ENCODE measurements at places on chromosomes 3 and 15. TPM values are rescaled to one million over a fixed set of nuclear protein-coding genes. Genes with fewer than 3 reads are reported as not detected.

DNA sequence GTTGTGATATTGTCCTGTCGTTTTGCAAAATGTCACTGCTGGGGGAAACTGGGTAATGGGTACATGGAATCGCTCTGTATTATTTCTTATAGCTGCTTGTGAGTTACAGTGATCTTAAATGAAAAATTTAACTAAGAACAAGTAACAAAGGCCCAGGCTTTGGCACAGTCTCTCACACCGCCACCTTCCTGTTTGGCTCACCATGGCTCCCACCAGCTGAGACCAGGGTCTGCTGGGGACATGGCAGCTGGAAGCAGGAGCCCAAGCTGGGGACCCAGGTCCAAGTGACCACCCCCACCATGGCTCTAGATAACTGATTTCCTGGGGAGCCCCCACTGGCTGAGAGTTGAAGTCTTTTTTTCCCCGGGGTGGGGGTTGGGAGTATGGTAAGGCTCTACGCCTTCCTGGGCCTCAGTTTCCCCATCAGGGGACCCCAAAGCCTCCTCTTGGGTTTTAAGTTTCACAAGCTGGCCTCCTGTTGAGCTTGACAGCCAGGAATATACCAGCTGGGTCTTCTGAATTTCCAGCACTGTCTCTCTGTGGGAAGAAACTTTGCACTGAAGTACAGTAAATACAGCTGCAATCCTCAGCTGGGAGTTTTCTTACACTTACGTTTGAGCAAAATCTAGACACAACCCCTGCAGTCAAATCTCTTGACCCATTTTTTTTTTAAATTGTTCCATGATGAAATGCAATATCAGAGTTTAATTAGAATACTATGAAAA lies 26.1 kb downstream of the ABTB1 start:
- no peak overlapping the region for H3K27ac ChIP-seq
- H3K36me3 ChIP-seq: no peaks in the 10 kb centered on the region
- H3K27me3 ChIP-seq: no peaks in the 10 kb centered on the region
- peaks cover 6% of the 10 kb centered on the region for H3K4me1 ChIP-seq
- DNase-seq: no peak

CMTM7 gene
- total RNA-seq: 11.4 TPM

DNA sequence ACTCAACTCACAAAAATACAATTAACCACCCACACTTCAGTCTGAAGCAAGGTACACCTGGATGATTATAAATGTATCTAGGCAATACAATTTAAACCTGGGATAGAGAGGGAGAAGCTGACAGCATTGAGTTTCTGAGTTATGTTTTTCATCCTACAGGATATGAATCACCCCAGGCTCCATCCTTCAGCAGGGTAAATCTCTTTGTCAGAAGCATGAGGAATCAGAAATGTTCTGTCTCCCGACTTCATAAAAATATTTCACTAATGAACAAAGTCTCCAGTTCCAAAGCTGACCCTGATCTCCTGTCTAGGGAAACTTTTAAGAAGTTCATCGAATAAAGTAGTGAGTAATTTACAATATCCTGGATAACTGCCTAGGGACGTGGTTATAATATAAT lies 25.5 kb upstream of the FRMD4B start:
- H3K4me3 ChIP-seq: no peak overlapping the region
- H3K27me3 ChIP-seq: no peaks in the 10 kb centered on the region
- no peaks in the 10 kb centered on the region for H3K4me1 ChIP-seq
- no peaks in the 10 kb centered on the region for H3K36me3 ChIP-seq

- DNase-seq: peak; percentile 20
- H3K27me3 ChIP-seq: no peaks in the 10 kb centered on the region
- peaks cover 25% of the 10 kb centered on the region for H3K4me1 ChIP-seq
- no peak overlapping the region for H3K4me3 ChIP-seq
- H3K36me3 ChIP-seq: no peaks in the 10 kb centered on the region
These were observed 374.9 kb upstream of the TGFBR2 start for GRCh38 chr3:30231277-30232141.

SLC27A2 gene
- total RNA-seq: 2.1 TPM

ATP10A gene
- 0.59 TPM for total RNA-seq

- DNase-seq: no peak
- H3K27ac ChIP-seq: no peak overlapping the region
- no peaks in the 10 kb centered on the region for H3K36me3 ChIP-seq
These were observed 242.1 kb upstream of the TLE3 start for GRCh38 chr15:70339571-70340493.

MNS1 gene
- 6.2 TPM for total RNA-seq

GASK1A gene
- 10.3 TPM for total RNA-seq

PRTG gene
- total RNA-seq: 508 TPM

GRCh38 chr15:47685141-47685870 lies 32.0 kb upstream of the SEMA6D start:
- H3K4me1 ChIP-seq: no peaks in the 10 kb centered on the region
- no peak overlapping the region for H3K4me3 ChIP-seq
- no peaks in the 10 kb centered on the region for H3K36me3 ChIP-seq
- H3K27me3 ChIP-seq: no peaks in the 10 kb centered on the region

DNA sequence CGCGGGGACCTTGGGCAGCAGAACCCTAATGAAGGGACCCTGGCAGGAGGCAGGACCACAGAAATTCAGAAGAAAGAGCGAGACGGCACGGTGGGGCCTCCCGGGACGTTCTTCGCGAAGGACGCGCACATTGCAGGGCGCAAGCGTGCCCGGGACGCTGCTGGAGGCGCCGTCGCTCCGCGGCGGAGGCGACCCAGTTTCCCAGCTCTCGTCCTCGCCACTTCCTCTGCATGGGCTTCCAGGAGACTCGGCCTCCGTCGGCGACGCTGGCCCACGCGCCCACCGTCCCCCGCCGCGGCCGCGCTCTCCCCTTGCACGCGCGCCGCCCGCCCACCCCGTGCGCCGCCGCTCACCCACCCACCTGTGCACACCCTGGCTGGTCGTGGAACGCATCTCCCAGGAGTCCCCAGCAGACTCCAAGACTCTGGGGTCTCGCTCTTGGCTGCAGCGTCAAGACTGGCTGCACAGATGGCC lies 31.8 kb upstream of the SMAD3 start:
- no peak overlapping the region for H3K27ac ChIP-seq
- peak overlapping the region; percentile 35 for H3K4me3 ChIP-seq
- H3K36me3 ChIP-seq: no peaks in the 10 kb centered on the region
- H3K4me1 ChIP-seq: peaks cover 57% of the 10 kb centered on the region

DNA sequence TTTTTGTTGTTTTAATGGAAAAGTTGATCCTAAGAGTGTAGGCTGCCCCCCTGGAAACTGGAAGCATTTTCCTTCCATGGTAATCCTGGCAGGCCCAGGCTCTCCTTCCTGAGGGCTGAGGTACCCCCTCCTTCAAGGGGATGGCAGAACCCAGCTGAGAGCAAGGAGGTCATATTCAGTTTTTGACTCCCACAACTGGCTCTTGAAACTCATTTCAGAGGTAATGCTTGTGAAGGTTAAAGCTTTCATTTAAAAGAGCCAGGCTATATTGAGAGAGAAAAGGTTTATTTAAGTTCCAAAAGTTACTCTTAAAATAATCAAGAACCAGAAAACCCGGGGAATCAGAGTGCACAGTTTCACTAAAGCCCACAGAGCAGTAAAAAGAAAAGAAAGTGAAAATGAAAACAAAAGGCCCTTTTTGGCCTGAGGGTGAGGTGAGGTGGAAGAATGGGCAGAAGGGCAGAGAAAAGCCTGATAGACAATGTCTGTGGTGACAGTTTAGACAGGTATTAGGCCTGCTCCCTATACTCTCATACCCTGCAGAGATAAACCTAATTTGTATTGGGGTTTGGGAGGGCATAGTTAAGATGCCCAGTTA lies 47.0 kb upstream of the RBP1 start:
- H3K27me3 ChIP-seq: peaks cover 4% of the 10 kb centered on the region
- H3K4me3 ChIP-seq: no peak overlapping the region

RNU5B-1 gene
- not detected for total RNA-seq

ATP13A5 gene
- total RNA-seq: not detected

SLC2A2 gene
- total RNA-seq: not detected

GRCh38 chr3:49173116-49173791 lies 1.9 kb downstream of the KLHDC8B start:
- H3K36me3 ChIP-seq: no peaks in the 10 kb centered on the region
- peaks cover 31% of the 10 kb centered on the region for H3K4me1 ChIP-seq
- DNase-seq: peak; percentile 87
- peak overlapping the region; percentile 75 for H3K27ac ChIP-seq
- H3K27me3 ChIP-seq: peaks cover 6% of the 10 kb centered on the region

DNA sequence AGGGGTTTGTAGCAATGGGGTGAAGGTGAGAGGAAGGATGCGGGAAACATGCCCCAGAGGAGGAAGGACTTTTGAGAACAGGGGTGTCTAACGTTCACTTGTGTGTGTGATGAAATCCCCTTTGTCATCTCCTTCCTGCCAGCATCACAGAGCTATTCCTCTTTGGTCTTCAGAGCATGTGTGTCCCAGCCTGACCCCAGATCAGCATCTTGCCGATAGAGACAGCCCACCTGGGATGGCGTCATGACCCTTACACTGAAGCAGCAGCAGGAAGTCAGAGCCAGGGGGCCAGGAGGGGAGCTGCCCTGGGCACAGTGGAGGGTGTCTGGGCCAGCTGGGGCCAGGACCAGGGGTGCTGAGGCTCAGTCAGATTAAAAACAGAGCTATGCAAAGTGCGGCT lies 29.9 kb upstream of the GRIP2 start:
- no peaks in the 10 kb centered on the region for H3K27me3 ChIP-seq
- no peak overlapping the region for H3K27ac ChIP-seq
- H3K4me3 ChIP-seq: no peak overlapping the region
- no peaks in the 10 kb centered on the region for H3K36me3 ChIP-seq

ZNF860 gene
- total RNA-seq: 0.22 TPM
